Right cardiac atrium (tissue), 5 donors: ENCODE measurements at places on chromosomes 1 and 21.
A peak's percentile ranks its signal among the peaks of the same experiment; 100 is the strongest.

DNA sequence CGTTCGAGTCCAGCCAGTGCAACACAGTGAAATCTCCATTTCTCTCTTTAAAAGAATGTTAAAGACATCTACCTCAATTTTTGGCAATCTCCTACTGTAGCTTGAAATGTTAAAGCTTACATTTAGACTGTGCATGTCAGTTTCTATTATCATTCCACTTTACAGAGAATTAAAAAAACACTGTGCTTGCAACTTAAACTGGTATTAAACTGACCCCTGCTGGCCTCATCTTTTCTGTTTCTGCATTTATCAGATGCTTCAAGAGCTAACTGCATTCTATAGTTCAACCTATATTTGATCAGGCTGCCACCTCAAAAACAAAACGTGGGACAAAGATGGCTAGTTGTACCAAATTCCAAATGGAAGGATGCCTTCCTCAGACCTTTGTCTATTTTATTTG is 226.5 kb downstream of the SMYD3 start:
- DNase-seq = no peak

DNA sequence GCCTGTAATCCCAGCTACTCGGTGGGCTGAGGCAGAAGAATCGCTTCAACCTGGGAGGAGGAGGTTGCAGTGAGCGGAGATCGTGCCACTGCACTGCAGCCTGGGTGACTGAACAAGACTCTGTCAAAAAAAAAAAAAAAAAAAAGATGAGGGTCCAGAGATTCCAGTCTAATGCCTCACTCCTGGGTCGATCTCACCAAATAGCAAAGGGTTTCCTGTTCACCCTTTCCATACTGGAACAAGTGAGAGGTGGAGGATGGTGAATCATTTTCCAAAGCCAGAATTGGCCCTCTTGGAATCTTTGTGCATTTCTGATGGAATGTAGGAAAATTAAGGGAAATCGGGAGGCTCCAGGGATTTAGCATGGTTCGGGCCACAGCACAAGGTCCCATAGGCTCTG is 58.1 kb upstream of the ZNF648 start:
- no peak for DNase-seq

DNA sequence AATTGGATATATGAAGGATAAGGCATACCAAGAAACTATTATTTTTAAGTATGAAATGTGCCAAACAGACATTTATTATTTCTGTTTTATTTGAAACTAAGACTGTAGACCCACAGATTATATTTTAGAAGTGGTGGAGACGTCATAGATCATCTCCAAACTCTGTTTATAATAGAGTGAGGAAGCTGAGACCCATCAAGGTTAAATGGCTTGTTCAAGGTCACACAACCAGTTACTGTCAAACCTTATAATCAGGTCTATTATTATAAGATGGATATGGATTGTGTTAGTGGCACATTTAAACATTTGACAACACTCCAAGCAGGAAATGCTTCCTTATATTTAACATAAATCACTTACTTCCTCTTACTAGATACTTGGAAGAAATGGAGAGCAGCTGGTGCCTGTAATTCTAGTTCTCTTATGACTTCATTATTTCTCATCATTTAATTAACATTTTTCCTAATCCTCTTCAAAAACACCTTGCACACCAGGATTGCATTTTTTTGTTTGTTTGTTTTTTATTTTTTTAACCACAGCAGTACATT is 117.0 kb downstream of the NEK7 start:
- no peak for DNase-seq

- DNase-seq = no peak
Observed at GRCh38 chr1:12709091-12709491, 6.8 kb upstream of the AADACL3 start.

GRCh38 chr1:43434256-43434655 is 19.5 kb downstream of the HYI start:
- no peak for DNase-seq

- DNase-seq = peak; percentile 50
Observed at GRCh38 chr1:64077281-64077940, 126.0 kb upstream of the UBE2U start.

DNA sequence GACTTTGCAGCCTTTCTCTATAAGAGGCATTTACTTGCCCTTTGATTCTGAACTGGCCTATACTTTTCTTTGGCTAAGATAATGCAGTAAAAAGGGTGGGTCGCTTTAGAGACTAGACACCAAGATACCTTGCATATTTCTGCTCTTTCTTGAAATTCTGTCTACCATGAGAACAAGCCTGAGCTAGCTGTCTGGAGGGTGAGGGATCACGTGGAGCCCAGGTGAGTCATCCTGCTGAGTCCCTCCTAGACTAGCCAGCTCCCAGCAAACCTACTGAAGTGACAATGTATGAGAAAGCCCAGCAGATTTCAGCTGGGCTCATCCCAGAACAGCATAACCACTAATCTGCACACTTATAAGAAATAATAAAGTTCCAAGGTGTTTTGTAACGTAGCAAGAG is 408.0 kb upstream of the KAZN start:
- no peak for DNase-seq

- no peak for DNase-seq
Observed at GRCh38 chr1:33824971-33825370, 38.9 kb upstream of the HMGB4 start.

- no peak for DNase-seq
Observed at GRCh38 chr1:221723018-221723847, 18.7 kb downstream of the DUSP10 start.

GRCh38 chr21:37984416-37984815 is 68.2 kb upstream of the KCNJ6 start:
- no peak for DNase-seq

DNA sequence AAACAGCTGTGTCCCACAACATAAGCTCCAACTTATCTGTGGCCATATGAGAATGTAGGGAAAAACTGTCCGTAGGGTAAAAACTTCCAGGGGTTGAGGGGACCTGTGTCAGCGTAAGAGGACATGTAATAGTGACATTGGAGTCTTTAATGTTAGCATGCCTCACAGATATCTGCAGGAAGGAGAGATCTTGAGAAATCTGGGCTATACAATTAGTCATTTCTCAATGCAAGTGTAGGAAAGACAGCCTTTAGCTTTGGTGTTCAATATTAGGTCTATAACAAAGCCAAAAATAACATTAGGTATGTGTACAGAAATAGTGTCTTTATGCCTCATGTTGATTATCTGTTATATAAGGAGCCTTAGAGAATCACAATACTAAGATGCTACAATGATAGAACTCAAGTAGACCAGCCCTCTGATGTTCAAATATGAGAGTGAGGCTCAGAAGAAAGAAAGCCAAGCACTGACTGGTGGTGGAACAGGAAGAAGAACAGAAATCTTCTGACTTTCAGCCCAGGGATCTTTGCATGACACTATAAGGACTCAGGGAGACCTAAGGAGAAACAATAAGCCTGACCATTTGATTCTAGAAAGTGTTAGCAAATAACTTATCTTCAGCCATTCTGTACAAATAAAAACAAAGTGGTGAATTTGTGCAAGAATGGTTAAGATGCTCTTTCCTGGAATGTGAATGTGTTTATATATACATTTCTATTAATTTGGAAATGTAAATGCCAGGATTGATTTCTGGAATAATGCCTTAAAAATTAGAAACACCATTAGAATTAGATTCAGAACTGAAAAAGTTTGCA is 152.6 kb downstream of the ZC3H11B start:
- no peak for DNase-seq

GRCh38 chr1:188062456-188062855 is 1233.7 kb downstream of the PLA2G4A start:
- no peak for DNase-seq

GRCh38 chr1:185960422-185961321 is 226.5 kb downstream of the HMCN1 start:
- DNase-seq = peak; percentile 80

DNA sequence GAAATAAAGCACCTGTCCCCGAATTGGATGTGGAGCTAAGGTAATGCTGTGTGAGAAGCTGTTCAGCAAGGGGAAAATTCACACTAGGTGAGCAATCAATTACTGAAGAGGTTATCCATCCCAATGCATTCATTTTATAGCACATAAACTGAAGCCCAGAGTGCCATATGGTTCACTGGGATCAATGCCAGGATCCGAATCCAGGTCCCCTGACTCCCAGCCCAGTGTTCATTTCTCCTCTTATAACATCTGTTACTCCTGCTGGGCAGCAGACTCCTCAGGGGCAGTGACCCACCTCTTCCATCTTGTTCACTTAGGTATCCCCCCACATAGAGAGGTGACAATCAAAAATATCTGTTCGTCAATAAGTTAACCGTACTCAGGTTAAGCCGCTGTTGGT is 13.2 kb upstream of the SEC16B start:
- no peak for DNase-seq

- DNase-seq = no peak
Observed at GRCh38 chr21:41258617-41259016, 58.0 kb upstream of the FAM3B start.

- peak; percentile 20 for DNase-seq
Observed at GRCh38 chr1:92485381-92486250, 1.1 kb downstream of the GFI1 start.

DNA sequence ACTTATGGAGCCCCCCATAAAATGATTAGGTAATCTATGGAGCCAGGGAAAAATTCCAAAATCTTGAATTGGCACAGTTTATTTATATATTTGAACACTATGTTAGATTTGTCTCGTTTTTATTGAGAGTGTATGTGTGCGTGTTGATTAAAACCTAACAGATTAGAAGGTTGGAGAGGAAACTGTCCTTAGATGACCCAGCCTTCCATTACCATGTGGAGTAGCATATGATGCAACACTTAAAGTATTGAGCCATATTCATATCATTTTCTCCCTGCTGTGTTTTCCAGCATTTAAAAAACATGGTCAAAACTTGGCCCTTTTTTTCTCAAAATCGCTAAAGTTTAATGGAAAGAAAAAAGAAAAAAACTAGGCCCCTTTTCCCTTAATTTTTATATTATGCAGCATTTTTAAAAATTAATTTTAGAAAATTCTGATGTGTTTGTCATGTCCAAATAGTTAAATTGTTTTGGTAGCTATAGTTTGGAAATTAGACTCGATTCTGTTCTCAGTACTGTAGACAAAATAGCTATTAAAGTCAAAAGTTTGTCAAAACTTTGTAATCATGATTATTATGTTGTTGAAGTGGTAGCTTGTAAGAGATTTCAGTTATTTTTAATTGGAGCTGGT is 2.3 kb downstream of the LRRC8D start:
- DNase-seq = no peak

GRCh38 chr21:44282370-44282769 is 3.3 kb upstream of the AIRE start:
- DNase-seq = no peak
